ENCODE measurements at places on chromosomes 11 and 22.

DNA sequence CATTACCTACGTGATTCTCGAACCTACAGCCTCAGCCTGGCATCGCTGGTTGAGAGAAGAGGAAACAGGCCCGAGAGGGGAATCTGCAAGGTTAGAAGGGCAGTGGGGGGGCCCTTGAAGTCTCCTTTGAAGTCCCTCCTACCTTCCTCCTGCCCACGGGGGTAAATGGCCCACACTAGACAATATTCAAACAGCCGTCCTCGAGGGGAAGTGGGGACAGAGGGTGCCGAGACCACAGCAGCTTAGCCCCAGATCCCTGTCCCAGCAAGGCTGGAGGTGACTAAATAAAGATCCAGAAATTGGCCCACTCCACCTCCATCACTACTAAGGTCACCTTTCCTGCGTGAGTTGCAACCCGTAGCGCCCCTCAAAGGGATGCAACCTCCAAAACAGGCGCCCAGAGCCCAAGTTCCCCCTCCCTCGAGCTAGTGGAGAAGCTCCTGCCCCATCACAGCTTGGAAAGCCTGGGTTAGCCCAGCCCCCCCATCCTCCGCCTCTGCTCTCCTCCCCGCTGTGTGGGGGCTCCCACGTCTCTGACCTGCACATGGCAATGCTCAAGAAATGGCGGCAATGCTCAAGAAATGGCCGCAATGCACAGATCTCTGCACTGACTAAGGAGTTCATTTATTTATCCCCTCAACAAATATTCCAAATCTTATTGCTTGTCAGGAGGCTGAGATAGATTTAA lies 788 bp upstream of the RASL10A start:
- H3K27ac ChIP-seq, result no peak overlapping the region
- H3K27me3 ChIP-seq, result peaks cover 8% of the 10 kb centered on the region
- DNase-seq, result no peak
- no peaks in the 10 kb centered on the region for H3K4me1 ChIP-seq

GRCh38 chr11:100536979-100537378 lies 150.1 kb upstream of the ARHGAP42 start:
- H3K27me3 ChIP-seq, result no peaks in the 10 kb centered on the region
- no peaks in the 10 kb centered on the region for H3K36me3 ChIP-seq
- no peak for DNase-seq
- H3K4me3 ChIP-seq, result no peak overlapping the region

GRCh38 chr11:134509381-134510232 lies 97.6 kb upstream of the B3GAT1 start:
- H3K4me1 ChIP-seq, result no peaks in the 10 kb centered on the region
- H3K4me3 ChIP-seq, result no peak overlapping the region
- H3K27ac ChIP-seq, result no peak overlapping the region

DNA sequence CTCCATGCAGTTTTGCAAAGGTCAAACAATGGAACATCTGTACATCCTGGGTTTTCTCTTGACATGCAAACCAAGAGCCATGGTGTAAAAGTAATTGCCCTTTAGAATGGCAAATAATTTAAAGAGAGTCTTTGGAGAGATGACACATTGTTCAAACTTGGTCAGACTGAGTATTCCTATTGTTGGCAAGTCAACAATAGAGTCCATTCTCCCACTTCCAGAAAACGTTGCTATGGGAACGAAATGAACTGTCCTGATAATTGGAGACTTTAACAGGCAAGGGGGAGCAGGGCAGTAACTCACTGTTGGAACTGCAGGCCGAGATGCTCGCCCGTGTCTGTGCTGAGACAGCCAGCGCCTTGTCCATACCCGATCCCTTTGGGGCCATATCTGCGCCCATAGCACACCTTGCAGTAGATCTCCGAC lies 13.9 kb downstream of the CSRP3 start:
- H3K27ac ChIP-seq, result no peak overlapping the region
- no peak for DNase-seq
- no peaks in the 10 kb centered on the region for H3K4me1 ChIP-seq
- no peaks in the 10 kb centered on the region for H3K27me3 ChIP-seq
- no peaks in the 10 kb centered on the region for H3K36me3 ChIP-seq

GRCh38 chr11:36354221-36355003 lies 58.3 kb downstream of the PRR5L start:
- H3K27me3 ChIP-seq, result no peaks in the 10 kb centered on the region
- no peak for DNase-seq
- H3K36me3 ChIP-seq, result no peaks in the 10 kb centered on the region
- H3K27ac ChIP-seq, result no peak overlapping the region
- H3K4me1 ChIP-seq, result no peaks in the 10 kb centered on the region
- H3K4me3 ChIP-seq, result no peak overlapping the region

DNA sequence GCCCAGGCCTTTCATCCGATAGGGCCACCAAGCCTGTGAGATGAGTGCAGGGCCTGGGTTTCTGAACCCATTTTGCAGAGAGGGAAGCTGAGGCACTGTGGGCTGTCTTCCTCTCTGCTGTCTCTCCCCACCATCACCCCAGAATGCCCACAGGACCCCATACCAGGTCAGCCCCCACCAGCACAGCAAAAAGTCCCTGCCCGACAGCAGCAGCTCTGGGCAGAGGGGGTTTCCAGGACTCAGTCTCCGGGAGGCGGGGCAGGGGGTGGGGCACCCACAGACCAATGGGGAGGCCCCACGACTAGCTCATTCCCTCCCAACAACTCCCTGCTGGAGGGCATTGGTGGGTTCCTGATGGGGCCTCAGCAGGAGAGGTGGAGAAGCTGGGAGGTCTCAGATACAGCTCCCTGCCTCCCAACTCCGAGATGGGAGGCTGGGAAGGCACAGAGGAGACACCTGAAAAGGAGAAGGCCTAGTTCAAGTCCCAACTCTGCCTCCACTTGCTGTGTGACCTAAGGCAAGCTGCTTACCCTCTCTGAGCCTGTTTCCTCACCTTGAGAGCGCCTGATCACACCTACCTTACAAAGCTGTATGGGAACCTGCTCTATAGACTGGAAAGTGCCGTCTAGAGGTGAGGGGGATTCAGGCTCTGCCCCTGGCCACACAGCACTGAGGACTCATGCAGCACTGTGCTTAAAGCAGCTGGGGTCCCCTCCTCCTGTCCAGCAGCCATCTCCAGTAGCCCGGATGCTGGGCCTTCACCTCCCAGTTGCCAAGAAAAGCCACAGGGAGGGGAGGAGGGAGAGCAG lies 3.5 kb downstream of the CBX7 start:
- H3K4me1 ChIP-seq, result peaks cover 11% of the 10 kb centered on the region
- DNase-seq, result no peak
- no peaks in the 10 kb centered on the region for H3K27me3 ChIP-seq
- H3K4me3 ChIP-seq, result no peak overlapping the region

DNA sequence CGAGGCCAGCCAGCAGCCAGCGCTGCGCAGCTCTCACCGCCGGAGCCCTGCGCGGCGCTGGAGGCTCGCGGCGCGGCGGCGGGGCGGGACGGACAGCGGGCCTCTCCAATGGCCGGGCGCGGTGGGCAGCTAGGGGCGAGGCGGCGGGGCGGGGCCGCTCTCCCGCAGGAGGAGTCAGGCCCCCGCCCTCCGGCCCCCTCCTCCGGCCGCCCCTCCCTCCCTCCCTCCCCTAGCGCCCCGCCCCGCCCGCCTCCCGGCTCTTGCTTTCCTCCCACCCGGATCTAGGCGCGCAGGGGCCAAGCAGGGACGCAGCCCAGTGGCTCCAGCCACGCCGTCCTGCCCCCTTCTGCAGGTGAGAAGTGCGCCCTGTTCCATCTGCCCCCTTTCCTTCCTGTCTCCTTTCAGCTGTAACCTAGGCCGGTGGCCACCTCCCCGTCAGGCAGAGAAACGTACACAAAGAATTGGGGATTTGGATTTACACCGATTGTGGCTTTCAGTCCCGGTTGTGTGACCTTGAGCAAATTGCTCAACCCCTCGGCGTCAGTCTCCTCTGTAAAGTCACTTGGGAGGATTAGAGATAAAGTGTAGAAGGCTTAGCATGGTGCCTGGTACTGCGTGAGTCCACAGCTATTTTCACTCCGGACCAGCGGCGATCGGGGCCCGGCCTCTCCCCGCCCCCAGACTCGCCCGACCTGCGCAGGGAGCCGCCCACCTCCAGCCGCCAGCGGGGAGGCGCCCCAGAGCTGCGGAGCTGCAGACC lies at the start of gene FZD4:
Gene FZD4 (minus strand): TSS at position 35 of the 760 bp plus-strand sequence. CDS start 310 bp downstream, outside the sequence.
- H3K4me3 ChIP-seq, result peak within 1 kb of the TSS; percentile 85
- no peaks in the 10 kb centered on the region for H3K27me3 ChIP-seq
- peak; percentile 90 for DNase-seq
- peaks cover 3% of the 10 kb centered on the region for H3K4me1 ChIP-seq
- H3K27ac ChIP-seq, result peak within 1 kb of the TSS; percentile 92
- H3K36me3 ChIP-seq, result no peaks in the 10 kb centered on the region

GRCh38 chr11:126543691-126544090 lies 188.2 kb downstream of the ST3GAL4 start:
- DNase-seq, result no peak
- no peak overlapping the region for H3K27ac ChIP-seq
- no peaks in the 10 kb centered on the region for H3K27me3 ChIP-seq
- no peaks in the 10 kb centered on the region for H3K4me1 ChIP-seq
- no peak overlapping the region for H3K4me3 ChIP-seq

DNA sequence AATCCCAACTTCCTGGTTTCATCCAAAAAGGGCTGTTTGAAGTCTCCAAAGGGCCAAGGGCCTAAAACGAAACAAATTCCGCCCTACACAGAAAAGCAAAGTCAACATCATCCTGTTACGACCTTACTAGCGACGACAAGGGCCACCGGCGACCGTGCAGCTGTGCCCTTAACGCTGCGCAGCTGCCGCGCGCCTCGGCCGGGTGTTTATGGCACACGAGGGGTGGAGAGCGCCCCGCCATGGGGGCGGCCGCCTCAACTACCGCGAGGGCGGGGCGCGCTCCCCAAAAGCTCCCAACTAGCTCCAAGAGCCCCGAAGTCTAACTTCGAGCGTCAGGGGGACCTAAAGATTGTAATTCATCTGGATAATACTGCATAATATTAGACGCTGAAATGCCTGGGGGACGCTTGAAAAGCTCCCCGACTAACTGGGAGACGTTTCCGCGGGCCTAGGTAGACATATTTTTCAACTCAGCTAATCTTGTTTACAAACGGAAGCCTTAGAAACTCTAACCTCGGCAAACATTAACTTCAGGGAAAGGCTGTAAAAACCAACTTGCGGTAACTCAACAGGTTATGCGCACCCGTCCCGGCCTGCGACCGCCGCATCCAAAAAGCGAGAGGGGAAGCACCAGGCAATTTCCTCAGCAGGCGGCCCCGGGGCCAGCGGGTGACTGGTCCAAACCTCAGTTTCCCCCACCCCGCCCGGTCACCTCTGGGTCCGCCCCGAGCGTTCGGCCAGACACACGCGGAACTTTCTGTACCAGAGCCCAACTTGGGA lies 694 bp downstream of the TMEM123 start:
- peak overlapping the region; percentile 96 for H3K27ac ChIP-seq
- peaks cover 3% of the 10 kb centered on the region for H3K4me1 ChIP-seq
- no peaks in the 10 kb centered on the region for H3K27me3 ChIP-seq
- H3K36me3 ChIP-seq, result peaks cover 2% of the 10 kb centered on the region
- DNase-seq, result peak; percentile 50

DNA sequence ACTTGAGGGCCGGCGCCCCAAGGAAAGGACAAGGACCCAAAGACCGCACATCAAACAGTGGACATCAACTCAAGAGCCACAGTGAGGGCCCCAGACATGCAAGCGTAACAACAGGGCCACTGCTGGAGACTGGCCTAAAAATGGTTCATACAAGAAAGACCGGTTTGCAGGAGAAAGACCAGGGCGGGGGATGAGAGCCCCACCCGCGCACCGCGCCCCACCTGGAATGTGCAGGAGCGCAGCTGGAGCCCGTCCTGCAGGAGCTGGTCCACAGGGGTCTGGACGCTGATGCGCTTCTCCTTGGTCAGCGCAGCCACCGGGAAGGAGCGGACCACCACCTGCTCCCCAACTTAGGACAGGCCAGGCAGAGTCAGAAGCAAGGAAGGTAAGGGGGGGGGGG lies 13.9 kb downstream of the SBF1 start:
- H3K4me1 ChIP-seq, result no peaks in the 10 kb centered on the region
- no peak for DNase-seq
- peaks cover 67% of the 10 kb centered on the region for H3K36me3 ChIP-seq
- H3K27ac ChIP-seq, result no peak overlapping the region

- no peaks in the 10 kb centered on the region for H3K4me1 ChIP-seq
- no peaks in the 10 kb centered on the region for H3K36me3 ChIP-seq
- H3K4me3 ChIP-seq, result no peak overlapping the region
- no peaks in the 10 kb centered on the region for H3K27me3 ChIP-seq
- no peak overlapping the region for H3K27ac ChIP-seq
- DNase-seq, result no peak
These were observed 32.1 kb downstream of the DAGLA start for GRCh38 chr11:61712314-61712713.

GRCh38 chr11:96736601-96737000 lies 346.8 kb downstream of the JRKL start:
- no peaks in the 10 kb centered on the region for H3K27me3 ChIP-seq
- no peaks in the 10 kb centered on the region for H3K4me1 ChIP-seq
- H3K27ac ChIP-seq, result no peak overlapping the region
- H3K4me3 ChIP-seq, result no peak overlapping the region

DNA sequence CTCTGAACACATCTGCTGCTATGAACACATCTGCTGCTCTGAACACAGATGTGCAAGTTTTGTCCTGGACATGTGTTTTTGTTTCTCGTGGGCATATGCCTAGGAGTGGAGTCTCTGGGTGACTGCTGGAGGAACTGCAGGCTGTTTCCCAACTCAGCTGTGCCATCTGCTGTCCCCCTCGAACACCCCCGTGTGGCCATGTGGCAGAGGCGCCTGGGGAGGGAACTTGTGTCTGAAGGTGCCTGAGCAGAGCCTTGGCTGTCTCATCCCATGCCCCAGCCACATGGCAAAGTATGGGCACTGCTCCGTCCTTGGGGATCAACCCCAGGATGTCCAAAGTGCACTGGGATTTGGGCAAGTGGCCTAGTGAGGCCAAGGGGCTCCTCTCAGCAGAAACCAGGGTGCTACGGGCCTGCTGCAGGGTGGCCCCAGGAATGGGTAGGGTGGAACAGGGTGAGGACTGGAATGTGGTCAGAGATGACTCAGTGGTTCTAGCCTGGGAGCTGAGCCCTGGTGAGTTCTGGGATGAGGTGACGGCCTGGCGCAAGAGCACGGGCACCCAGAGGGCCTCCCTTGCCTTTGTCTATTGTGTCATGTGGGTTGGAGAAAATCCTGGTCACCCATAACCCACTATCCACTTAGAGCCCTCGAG lies 14.7 kb downstream of the GATD1 start:
- no peaks in the 10 kb centered on the region for H3K27me3 ChIP-seq
- no peaks in the 10 kb centered on the region for H3K4me1 ChIP-seq

Measured in pancreas (tissue), 10 donors.